Epithelial cell of proximal tubule (primary cell): ENCODE measurements at places on chromosomes 1 and 21. TPM values are rescaled to one million over a fixed set of nuclear protein-coding genes. Genes with fewer than 3 reads are reported as not detected.

- DNase-seq = no peak
Measured at GRCh38 chr1:23381233-23381885, 11.7 kb upstream of the ZNF436 start.

DNA sequence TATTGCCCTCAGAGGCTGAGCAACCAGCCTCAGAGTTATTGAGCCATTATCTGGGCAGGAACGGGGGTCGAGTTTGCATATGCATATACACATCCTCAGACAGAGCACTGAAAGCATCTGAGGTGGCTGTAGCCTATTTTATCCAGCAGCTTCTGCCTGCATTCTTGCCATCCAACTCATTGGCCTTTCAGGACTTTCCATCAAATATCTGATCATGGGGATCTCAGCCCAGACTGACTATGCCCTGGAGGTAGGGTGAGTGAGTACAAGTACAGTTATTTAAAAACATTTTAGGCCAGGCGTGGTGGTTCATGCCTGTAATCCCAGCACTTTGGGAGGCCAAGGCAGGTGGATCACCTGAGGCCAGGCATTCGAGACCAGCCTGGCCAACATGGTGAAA, 1.8 kb upstream of the MTF1 start:
- no peak for DNase-seq

DNA sequence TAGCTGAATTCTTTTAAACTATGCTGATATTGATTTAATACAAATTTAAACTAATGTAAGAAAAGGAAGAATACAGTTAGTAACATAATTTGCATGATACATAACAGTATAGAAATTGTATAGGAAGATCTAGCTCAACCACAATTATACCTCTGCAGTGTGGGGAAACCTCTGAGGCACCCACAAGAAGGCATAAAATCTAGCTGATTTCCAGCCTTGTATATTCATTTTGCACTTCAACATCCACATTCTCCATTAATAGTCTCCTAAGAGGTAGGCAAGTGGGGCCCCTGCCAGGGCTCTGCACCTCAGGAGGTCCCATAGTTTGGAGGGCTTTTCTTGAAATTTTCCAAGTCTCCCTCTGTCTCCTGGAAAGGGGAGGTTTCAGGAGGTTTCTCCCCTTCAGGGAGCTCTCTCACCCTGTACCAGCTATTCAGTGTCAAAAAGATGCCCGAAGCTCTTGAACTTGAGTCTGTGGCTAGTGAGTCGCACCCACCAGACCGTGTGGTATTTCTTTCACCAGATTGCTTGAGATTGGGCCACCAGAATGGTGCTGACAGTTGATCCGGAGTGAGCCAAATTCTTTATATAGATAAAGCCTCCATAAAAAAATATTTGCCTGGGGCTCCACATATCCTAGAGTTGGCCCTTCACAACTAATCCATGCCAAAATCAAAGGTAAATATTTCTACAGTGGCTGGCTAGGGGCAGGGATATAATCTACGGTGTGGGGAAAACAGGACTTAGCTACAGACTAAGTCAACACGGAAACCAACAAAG, 108.2 kb downstream of the TIAM1 start:
- peak; percentile 61 for DNase-seq

DNA sequence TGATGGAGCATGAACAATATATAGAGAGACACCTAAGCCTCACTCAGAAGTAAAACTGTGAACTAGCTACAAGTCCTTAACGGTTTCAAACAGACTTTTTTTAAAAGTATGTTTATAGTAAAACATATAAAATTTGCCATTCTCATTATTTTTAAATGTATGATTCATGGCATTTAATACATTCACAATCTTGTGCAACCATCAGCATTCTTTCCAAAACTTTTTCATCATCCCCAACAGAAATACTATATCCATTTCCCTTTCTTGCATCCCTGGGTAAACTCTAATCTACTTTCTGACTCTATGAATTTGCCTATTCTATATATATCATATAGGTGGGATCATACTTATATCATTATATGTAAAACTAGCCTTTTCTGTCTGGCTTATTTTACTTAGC, 25.5 kb downstream of the EVI5 start:
- DNase-seq = no peak

- DNase-seq = peak; percentile 25
Measured at GRCh38 chr1:48859456-48859855, 82.8 kb upstream of the BEND5 start.

DNA sequence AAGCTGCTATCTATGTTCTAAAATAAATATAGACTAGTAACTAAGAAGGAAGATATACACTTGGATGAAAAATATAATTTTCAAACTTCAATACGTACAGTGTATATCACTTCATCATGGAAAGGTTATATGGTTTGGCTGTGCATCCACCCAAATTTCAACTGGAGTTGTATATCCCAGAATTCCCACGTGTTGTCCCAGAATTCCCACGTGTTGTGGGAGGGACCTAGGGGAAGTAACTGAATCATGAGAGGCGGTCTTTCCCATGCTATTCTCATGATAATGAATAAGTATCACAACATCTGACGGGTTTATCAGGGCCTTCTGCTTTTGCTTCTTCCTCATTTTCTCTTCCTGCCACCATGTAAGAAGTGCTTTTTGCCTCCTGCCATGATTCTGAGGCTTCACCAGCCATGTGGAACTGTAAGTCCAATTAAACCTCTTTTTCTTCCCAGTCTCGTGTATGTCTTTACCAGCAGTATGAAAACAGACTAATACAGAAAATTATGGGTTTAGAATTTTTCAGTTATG, 10.7 kb downstream of the NEGR1 start:
- DNase-seq = no peak

GRCh38 chr1:234942012-234942332, 186.7 kb downstream of the TOMM20 start:
- no peak for DNase-seq

GRCh38 chr1:222047366-222047765, 305.5 kb upstream of the DUSP10 start:
- no peak for DNase-seq

- peak; percentile 56 for DNase-seq
Measured at GRCh38 chr1:171457412-171457811, 27.9 kb upstream of the PRRC2C start.

The F5 gene
- not detected in 2 replicates for total RNA-seq

The APOBEC4 gene
- not detected in 2 replicates for total RNA-seq

The TPTE gene
- total RNA-seq = not detected in 2 replicates

The AURKAIP1 gene
- total RNA-seq = 258 and 347 TPM in 2 replicates

The PPP1R15B gene
- 26.6 and 28.5 TPM in 2 replicates for total RNA-seq
